ENCODE measurements at places on chromosomes 5 and 9. TPM values are rescaled to one million over a fixed set of nuclear protein-coding genes. Genes with fewer than 3 reads are reported as not detected.

DNA sequence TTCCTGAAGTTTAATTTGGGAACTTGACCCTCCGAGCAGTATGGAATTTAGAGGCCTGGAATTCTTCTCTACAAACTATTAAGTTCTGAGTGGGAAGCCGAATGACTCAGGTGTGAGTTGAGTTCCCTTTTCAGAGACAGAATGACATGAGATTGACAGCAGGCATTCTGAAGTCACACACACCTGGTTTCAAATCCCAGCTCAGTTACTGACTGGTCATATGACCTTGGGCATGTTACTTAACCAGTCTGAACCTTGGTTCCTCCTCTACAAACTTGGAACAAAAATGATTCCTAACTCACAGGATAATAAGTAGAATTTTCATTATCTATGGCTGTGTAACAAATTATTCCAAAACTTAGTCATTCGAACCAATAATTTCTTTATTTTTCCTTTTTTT lies 45.5 kb upstream of the GPBP1 start:
- no peak for DNase-seq

- no peak for DNase-seq
Measured at GRCh38 chr9:87699835-87700234, 26.1 kb upstream of the CTSL start.

- no peak for DNase-seq
Measured at GRCh38 chr5:144125163-144125726, 45.2 kb downstream of the YIPF5 start.

GRCh38 chr5:2908086-2908485 lies 156.6 kb upstream of the IRX2 start:
- DNase-seq: no peak

- no peak for DNase-seq
Measured at GRCh38 chr5:9513827-9514226, 32.0 kb downstream of the SEMA5A start.

GRCh38 chr5:22754155-22754554 lies 99.0 kb downstream of the CDH12 start:
- no peak for DNase-seq

DNA sequence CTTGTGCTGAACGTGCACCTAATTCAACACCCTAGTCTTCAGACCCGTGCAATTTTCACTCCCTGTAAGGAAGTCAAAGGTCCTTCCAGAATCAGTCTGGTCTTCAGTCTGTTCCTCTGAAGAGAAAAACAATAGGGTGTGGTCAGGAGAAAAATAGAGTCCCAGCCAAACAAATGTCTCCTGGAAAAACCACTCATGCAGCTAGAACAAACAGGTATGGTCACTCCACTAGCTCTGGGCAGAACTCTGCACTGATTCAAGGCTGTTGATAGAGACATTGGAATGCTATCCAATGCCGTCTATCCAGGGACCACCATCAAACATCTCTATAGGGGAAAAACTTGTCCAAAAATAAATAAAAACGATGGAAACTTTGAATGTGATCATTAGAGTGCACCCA lies 81.8 kb upstream of the MAP3K1 start:
- DNase-seq: no peak

GRCh38 chr5:108523360-108523759 lies 141.5 kb upstream of the FBXL17 start:
- DNase-seq: no peak

GRCh38 chr5:40829748-40830533 lies 5.1 kb downstream of the RPL37 start:
- DNase-seq: no peak

- no peak for DNase-seq
Measured at GRCh38 chr5:59001154-59001553, 418.3 kb downstream of the RAB3C start.

DNA sequence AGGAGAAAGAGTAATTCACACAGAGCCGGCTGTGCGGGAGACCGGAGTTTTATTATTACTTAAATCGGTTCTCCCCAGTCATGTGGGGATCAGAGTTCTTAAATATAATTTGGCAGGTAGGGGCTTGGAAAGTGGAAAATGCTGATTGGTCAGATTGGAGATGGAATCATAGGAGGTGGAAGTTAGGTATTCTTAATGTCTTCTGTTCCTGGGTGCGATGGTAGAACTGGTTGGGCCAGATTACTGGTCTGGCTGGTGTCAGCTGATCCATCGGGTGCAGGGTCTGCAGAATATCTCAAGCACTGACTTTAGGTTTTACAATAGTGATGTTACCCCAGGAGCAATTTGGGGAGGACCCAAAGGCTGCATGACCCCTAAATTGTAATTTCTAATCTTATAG lies 4.6 kb upstream of the CERCAM start:
- DNase-seq: no peak

GRCh38 chr9:113529336-113530009 lies 65.9 kb downstream of the RGS3 start:
- DNase-seq: no peak

OR1Q1 gene
- not detected for total RNA-seq

FAT2 gene
- total RNA-seq: 0.02 TPM

SLC4A9 gene
- total RNA-seq: not detected

TENT4A gene
- 11.1 TPM for total RNA-seq

Measured in heart right ventricle (tissue), 16 donors.